Activated CD4-positive, alpha-beta memory T cell treated with anti-CD3 and anti-CD28 coated beads, Interleukin-2, amount 10 ng/mL, durations not matched to agents 7 days and 5 days (primary cell): ENCODE measurements at places on chromosomes 3 and 15.

- H3K27ac ChIP-seq = no peak overlapping the region
- no peaks in the 10 kb centered on the region for H3K4me1 ChIP-seq
- H3K36me3 ChIP-seq = no peaks in the 10 kb centered on the region
- no peak overlapping the region for H3K4me3 ChIP-seq
- DNase-seq = no peak
These were observed 1268.7 kb downstream of the SI start for GRCh38 chr3:163809540-163809993.

DNA sequence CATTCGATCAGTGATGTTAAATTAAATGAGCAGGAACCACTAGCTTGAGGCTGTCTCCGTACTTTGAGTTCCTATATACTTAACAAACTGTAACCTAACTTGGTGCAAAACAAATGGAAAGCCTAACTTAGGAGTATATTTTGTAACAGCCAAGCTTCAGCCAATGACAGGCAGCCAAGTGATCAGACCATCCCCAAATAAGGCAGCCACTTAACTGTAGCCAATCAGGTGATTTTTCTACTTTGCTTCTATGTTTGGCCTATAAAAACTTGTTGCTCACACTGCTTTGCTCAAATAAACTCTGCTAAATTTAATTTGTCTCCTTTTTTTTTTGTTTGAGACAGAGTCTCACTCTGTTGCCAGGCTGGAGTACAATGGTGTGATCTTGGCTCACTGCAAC lies 19.3 kb upstream of the ZNF770 start:
- no peak overlapping the region for H3K4me3 ChIP-seq
- no peak for DNase-seq
- no peaks in the 10 kb centered on the region for H3K4me1 ChIP-seq
- H3K27ac ChIP-seq = no peak overlapping the region
- peaks cover 11% of the 10 kb centered on the region for H3K27me3 ChIP-seq
- no peaks in the 10 kb centered on the region for H3K36me3 ChIP-seq

DNA sequence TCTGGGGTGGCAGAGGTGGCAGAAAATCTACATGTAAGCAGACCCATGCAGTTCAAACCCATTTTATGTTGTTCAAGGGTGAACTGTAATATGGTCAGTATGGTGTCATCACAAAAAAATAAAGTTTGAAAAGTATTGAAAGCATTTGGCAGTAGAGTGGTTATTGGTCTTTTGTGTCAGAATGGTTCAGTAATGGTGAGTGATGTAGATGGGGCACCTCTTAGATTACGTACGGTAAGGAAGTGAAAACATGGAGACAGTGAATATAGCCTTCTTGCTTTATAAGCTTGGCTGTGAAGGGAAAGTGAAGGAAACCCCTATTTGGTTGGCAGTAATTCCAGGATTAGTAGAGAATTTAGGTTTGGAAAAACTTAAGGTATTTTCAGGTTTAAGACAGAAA lies 17.2 kb upstream of the CCNB2 start:
- no peak for DNase-seq
- H3K4me3 ChIP-seq = no peak overlapping the region
- H3K27me3 ChIP-seq = no peaks in the 10 kb centered on the region
- H3K27ac ChIP-seq = no peak overlapping the region
- peaks cover 50% of the 10 kb centered on the region for H3K36me3 ChIP-seq
- no peaks in the 10 kb centered on the region for H3K4me1 ChIP-seq

DNA sequence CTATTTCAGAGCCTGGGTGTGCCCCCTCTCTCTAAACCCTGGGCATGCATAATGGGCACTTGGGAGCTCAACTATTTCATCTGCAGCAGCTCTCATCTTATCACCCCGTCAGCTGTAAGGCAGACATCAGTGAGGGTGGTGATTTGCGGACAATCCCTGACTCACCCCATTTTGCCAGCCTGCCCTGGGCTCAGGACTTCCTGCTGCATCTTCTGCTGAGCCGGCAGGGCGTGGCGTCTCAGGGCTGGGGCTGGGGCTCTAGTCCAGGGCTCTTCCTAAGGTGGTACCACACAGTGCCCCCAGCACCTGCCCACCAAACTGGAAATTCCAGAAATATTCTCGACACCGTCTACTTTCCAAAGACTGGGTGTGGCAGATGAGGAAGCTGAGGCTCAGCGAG lies 925 bp upstream of the PSTPIP1 start:
- H3K27me3 ChIP-seq = no peaks in the 10 kb centered on the region
- H3K36me3 ChIP-seq = peaks cover 31% of the 10 kb centered on the region
- peak overlapping the region; percentile 92 for H3K4me3 ChIP-seq
- H3K27ac ChIP-seq = peak overlapping the region; percentile 98
- peaks cover 74% of the 10 kb centered on the region for H3K4me1 ChIP-seq

DNA sequence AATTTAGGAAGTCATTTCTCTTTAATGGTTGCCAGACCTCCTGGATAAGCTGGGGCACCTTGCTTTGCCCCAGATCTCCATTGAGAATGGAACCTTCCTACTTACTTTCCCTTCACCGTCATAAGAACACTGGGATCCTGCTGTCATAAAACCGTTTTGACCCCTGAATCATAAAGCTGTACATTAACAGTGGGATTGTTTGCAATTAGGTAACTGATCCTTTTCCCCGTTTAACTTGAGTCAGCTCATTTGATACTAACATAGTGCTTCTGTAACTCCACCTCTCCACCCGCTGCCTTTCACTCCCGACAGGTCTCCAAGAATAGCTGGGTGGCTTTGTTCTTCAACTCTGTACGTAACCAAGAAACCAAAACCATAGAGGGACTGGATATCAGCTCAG lies 308.2 kb upstream of the WNT5A start:
- H3K36me3 ChIP-seq = no peaks in the 10 kb centered on the region
- DNase-seq = no peak
- no peak overlapping the region for H3K27ac ChIP-seq
- H3K4me1 ChIP-seq = no peaks in the 10 kb centered on the region
- no peaks in the 10 kb centered on the region for H3K27me3 ChIP-seq

DNA sequence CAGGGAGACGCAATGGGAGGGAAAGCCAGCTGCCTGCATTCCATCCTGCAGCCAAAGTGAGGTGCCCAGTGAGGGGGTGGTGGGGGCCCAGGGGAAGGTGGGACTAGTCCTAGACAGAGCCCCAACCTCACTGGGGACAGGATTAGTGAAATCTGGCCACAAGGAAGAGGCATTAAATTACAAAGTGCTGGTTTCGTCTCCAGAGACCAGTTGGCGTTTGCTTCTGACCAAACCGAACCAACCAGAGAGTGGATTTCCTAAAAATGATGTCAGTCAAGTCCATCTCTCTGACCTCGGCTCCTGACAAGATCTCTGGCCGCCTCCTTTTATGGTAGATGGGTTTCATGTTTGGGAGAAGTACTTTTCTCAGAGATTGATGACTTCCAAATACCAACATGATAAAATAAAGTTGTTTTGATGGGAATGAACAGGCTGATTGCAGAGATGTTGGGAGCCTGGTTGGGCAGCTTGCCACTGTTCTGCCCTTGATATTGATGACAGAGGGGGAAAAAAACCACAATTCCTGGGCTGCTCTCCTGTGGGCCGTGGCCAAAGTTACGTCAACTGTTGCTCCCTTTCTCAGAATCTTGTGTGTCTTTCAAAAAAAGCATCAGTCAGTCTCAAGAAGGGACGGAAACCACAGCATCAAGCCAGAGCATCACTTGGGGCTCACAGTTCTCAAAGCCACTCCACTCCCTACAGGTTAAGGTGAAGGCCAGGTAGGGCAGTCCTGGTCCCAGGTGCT lies 24.6 kb downstream of the ITGA11 start:
- peak; percentile 15 for DNase-seq
- H3K36me3 ChIP-seq = no peaks in the 10 kb centered on the region
- H3K4me1 ChIP-seq = peaks cover 2% of the 10 kb centered on the region
- H3K27me3 ChIP-seq = peaks cover 5% of the 10 kb centered on the region
- no peak overlapping the region for H3K4me3 ChIP-seq

DNA sequence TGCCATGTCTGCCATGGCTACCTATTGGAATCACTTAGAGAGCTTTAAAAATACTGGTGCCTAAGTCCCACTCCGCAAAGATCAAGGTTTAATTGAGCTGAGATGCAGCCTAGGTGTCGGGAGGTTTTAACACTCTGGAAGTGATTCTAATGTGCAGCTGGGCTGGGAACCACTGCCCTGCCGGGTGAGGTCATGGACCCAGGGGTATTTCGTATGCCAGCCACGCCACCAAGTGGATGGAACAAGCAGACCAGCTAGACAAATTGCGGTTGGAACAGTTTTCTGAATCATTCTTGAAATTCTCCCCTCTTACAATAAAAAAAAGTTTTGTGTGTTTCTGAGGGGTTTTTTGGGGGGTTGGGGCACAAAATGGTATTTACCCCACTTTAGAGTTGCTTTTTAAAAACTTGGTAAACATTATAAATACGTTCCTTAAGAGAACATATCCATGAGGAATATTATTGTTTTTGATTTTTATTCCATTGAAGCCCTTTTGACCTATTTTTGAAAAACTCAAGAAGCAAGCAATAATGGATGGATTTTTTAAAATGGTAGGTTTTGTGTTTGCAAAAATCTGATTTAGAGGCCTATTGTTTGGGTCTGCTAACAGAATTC lies 66.2 kb upstream of the CSTA start:
- peak; percentile 78 for DNase-seq
- H3K4me1 ChIP-seq = peaks cover 23% of the 10 kb centered on the region
- H3K27me3 ChIP-seq = peaks cover 5% of the 10 kb centered on the region
- no peak overlapping the region for H3K27ac ChIP-seq
- no peaks in the 10 kb centered on the region for H3K36me3 ChIP-seq

GRCh38 chr3:40417845-40418543 lies 31.0 kb downstream of the ENTPD3 start:
- no peak for DNase-seq
- no peak overlapping the region for H3K4me3 ChIP-seq
- no peaks in the 10 kb centered on the region for H3K36me3 ChIP-seq
- no peaks in the 10 kb centered on the region for H3K4me1 ChIP-seq
- H3K27ac ChIP-seq = no peak overlapping the region
- H3K27me3 ChIP-seq = peaks cover 6% of the 10 kb centered on the region

- DNase-seq = no peak
- H3K4me1 ChIP-seq = no peaks in the 10 kb centered on the region
These were observed 66.0 kb downstream of the C3orf20 start for GRCh38 chr3:14740983-14741382.

DNA sequence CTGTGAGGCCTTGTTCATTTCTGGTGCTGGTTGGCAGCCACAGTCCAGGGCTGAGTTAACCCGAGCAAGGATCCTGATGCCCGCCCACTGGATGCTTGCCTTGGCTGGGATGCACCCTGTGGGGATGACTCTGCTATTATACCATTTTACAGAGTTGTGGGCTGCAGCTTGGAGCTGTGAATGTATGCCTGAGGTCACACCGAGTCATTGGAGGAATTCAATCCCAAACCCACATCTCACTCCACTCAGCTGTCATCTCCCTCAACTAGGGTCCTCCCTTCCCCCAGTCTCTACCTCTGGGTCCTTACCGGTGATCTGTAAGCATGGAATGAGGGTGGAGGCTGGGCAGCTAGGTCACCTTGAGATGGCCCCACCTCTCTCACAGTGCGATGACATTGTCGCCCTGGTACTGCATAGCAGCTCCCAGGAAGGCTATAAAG lies 22.1 kb downstream of the MAPKAPK3 start:
- H3K36me3 ChIP-seq = peaks cover 59% of the 10 kb centered on the region
- H3K4me3 ChIP-seq = no peak overlapping the region
- no peaks in the 10 kb centered on the region for H3K27me3 ChIP-seq
- H3K27ac ChIP-seq = peak overlapping the region; percentile 45

GRCh38 chr15:82045179-82045891 lies 483 bp downstream of the MEX3B start:
- H3K36me3 ChIP-seq = no peaks in the 10 kb centered on the region
- DNase-seq = peak; percentile 21
- peaks cover 19% of the 10 kb centered on the region for H3K4me1 ChIP-seq
- H3K4me3 ChIP-seq = peak overlapping the region; percentile 76

GRCh38 chr15:91866971-91867372 lies 13.5 kb downstream of the SLCO3A1 start:
- no peak for DNase-seq
- no peaks in the 10 kb centered on the region for H3K27me3 ChIP-seq
- H3K4me1 ChIP-seq = peaks cover 81% of the 10 kb centered on the region
- no peak overlapping the region for H3K4me3 ChIP-seq
- no peak overlapping the region for H3K27ac ChIP-seq
- H3K36me3 ChIP-seq = peaks cover 15% of the 10 kb centered on the region

DNA sequence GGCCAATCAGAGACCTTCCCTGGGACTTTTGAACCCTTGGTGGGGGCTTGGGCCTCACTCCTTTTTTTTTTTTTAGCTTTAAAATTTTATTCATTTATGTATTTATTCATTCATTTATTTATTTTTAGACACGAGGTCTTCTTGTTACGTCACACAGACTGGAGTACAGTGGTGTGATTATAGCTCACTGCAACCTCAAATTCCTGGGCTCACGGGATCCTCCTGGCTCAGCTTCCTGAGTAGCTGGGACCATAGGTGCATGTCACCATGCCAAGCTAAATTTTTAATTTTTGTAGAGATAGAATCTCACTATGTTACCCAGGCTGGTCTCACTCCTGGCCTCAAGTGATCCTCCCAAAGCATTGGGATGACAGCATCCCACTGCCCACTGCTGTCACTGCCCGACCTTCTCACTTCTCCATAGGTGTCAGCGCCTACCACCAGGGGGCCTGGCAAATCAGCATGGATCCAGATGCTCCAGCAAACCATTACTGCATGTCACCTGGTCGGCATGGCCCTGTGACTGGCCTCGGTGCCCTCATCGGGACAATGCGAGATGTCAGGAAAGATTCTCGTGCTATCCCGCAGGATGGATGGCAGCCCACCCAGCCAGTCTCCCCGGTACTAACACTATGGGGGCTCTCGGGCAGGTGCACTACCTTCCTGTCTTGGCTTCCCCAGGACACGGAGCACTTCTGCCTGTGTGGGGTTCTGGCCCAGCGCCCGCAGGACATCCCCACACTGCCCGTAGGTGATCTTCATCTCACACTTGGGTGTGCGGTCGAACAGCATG lies 3.0 kb downstream of the MYL3 start:
- H3K36me3 ChIP-seq = no peaks in the 10 kb centered on the region
- H3K4me3 ChIP-seq = no peak overlapping the region
- H3K27ac ChIP-seq = no peak overlapping the region

GRCh38 chr3:178152031-178152806 lies 384.0 kb upstream of the KCNMB2 start:
- H3K4me3 ChIP-seq = no peak overlapping the region
- H3K36me3 ChIP-seq = no peaks in the 10 kb centered on the region
- H3K27me3 ChIP-seq = no peaks in the 10 kb centered on the region
- DNase-seq = no peak
- no peaks in the 10 kb centered on the region for H3K4me1 ChIP-seq

- H3K4me3 ChIP-seq = no peak overlapping the region
- no peak for DNase-seq
- H3K36me3 ChIP-seq = no peaks in the 10 kb centered on the region
These were observed 124.6 kb upstream of the KCNAB1 start for GRCh38 chr3:155995525-155996370.
